Activated T-cell treated with anti-CD3 and anti-CD28 coated beads, Interleukin-2, amount 50 U/mL, for 4 hours (primary cell): ENCODE measurements at places on chromosomes 2 and 18. TPM values are rescaled to one million over a fixed set of nuclear protein-coding genes. Genes with fewer than 3 reads are reported as not detected.

DNA sequence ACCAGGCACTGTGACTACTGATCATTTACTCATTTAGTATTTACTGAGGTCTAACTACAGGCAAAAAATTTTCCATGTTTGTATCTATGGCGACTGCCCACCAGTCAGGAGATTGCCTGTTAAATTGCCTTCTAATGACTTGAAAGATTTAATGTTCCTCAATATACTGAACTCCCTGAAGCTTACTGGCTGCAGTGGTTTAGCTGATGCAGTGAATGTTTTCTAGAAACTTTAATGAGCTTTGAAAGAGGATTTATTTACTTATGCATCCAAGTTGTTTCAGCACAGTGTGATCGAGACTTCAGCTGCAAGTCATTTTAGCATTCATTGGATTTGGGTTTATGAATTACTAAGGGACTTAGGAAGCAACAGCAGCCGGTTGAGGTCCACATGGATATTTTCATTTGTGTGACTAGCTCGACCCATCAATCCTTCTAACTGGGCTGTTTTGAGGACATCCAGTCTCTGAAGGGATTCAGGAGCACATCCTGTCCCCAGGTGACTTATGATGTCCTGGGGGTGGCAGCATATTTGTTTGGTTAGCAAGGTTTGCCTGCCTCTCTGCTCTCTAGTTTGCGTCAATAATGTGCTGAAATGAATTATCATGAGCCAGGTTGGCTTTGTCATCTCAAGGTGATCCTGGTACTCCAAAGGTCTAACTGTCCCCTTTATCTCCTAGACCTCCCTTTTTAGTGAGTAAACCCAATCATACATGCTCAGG, 26.8 kb downstream of the ACMSD start:
- no peak for DNase-seq

GRCh38 chr2:119838179-119838578, 78.5 kb downstream of the PTPN4 start:
- DNase-seq: no peak

DNA sequence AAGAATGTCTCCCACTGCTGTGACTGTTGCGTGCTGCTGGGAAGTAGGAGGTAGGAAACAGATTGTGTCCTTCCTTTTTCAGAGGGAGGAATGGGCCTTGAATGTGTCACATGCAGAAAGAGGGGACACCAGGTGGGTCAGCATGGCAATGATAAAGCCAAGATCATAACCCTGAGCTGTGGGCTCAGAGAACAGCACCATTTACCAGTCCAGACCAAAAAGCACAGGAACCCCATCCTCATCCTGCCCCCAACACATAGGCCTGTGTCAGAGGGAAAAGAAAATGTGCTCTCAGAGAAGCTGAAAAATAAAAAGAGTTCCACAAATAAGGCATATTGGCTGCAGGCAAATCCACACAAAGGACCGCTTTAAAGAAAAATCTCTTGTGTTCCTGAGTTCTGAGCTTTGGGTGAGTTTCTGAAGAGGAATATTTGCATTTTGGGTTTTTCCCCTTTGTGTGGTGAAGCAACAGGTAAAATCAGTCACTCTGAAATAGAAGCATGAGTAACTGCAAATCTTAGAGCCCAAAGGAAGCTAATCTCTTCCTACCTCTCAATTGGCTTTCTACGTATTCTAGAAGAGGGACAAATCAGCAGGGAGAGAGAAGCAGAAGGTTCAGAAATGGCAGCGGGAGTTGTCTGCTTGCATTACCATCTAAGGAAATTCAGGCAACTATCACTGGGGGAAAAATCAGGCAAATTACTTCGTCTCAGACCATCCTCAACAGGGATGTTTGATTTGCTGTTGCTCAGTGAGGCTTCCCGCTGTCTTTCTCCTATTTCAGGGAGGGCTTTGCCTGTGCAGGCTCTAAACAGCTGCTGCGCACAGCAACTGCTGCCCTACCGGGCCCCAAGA, 106.8 kb downstream of the BCL11A start:
- DNase-seq: no peak

DNA sequence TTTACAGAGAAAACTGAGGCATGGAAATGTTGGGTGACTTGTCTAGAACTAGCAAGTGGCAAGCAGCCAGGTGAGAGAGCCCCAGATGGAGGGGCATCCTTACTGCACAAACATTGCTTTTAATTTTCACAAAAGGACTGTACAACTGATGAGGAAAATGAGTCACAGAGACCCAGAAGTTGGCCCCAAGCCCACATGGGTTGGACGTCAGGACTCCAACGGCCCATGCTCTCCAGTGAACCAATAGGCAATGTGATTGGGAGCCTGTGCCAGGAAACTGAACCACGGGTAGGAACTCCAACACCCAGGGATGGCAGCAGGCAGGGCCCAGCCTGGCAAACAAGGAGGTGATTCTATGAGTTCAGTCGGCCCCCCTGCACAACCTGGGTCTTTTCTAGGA, 50.8 kb downstream of the PID1 start:
- DNase-seq: no peak

DNA sequence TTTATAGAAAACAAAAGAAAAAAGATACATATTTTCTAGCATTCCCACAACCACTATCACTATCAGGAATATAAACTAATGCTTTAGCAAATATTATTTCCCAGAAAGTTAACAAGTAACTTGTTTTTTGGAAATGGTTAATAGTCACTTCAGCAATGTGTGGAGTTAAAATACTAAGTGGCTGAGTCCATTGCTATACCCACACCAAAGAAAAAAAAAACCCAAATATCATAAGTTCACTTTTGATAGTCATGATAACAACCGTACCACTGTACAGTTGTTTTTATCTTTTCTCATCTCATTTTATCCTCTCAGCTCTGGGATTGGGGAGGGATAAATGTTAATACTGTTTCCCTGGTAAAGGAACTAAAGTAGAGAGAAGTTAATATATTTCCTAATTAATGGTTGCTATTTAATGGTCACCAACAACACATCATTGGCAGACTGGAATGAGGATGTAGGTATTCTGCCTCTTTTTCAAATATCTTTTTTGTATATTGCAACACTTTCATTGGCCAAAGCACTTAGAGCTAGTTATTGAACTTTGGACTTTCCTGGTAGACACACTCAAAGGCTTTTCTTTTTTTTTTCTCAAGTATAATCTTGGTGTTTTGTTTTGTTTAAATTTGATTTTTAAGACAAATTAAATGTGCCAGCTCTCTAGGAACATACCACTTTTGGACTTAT, 18.4 kb upstream of the KANSL1L start:
- DNase-seq: no peak

DNA sequence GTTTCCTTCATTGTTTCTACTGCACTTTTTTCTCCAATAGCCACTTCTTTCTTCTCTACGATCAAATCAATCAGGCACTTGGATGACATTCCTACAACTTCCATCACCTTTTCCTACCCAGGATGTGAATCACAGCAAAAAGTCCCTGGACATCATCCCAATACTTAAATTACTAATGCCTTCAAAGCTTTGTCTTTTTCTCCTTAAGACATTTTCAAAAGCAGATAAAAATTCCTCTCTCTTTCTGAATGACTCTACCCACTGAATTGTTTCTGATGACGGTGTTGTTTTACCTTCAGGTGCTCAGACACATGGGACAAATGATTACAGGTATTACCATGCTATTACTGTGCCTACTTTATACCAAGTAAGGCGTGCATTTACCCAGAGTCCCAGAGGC, 500.9 kb downstream of the FBXO15 start:
- DNase-seq: no peak

DNA sequence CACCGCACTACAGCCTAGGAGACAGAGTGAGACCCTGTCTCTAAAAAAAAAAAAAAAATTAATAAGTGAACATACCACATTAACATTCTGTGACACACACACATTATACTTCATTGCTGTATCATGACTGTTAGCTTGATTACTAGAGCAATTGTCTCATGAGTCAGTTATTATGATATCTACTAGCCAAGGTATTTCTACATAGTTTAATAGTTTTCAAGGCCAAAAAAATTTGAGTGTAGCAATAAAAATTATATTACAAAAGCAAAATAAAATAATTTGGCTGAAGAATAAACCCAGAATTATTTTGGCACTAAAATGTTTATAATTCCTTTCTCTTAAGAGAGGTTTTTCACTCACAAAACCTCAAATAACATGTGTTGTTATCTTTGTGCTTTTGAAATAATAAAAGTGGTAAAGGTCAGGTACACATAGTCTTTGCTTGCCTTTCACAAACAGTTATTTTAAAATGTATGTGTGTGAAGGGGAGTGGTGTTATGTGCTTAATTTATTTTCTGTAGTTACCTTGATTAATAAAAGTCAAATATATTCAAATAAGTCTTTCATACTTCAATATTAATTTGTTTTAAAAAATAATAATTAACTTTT, 136.9 kb upstream of the SPOPL start:
- no peak for DNase-seq

- no peak for DNase-seq
Observed at GRCh38 chr2:63118821-63119220, 68.2 kb downstream of the OTX1 start.

SMARCAL1 gene
- total RNA-seq: 19.9 TPM

DPYSL5 gene
- total RNA-seq: not detected

KCNE4 gene
- not detected for total RNA-seq

ATAD2B gene
- total RNA-seq: 15.4 TPM
